Activated CD8-positive, alpha-beta T cell treated with anti-CD3 and anti-CD28 coated beads, Interleukin-2, amount 10 ng/mL, durations not matched to agents 7 days and 5 days (primary cell): ENCODE measurements at places on chromosomes 5 and 9. TPM values are rescaled to one million over a fixed set of nuclear protein-coding genes. Genes with fewer than 3 reads are reported as not detected.

GRCh38 chr9:17160327-17160726, 25.5 kb downstream of the CNTLN start:
- no peaks in the 10 kb centered on the region for H3K36me3 ChIP-seq
- DNase-seq, result no peak
- H3K4me1 ChIP-seq, result no peaks in the 10 kb centered on the region
- H3K27ac ChIP-seq, result no peak overlapping the region

GRCh38 chr5:149873896-149874295, 70.7 kb downstream of the PDE6A start:
- DNase-seq, result no peak
- H3K27me3 ChIP-seq, result peaks cover 3% of the 10 kb centered on the region
- H3K27ac ChIP-seq, result no peak overlapping the region
- H3K36me3 ChIP-seq, result no peaks in the 10 kb centered on the region

GRCh38 chr5:17096952-17097695, 120.3 kb upstream of the BASP1 start:
- H3K36me3 ChIP-seq, result no peaks in the 10 kb centered on the region
- H3K4me1 ChIP-seq, result no peaks in the 10 kb centered on the region
- H3K27ac ChIP-seq, result no peak overlapping the region
- no peak overlapping the region for H3K4me3 ChIP-seq
- H3K27me3 ChIP-seq, result no peaks in the 10 kb centered on the region

The PLAC8L1 gene
- total RNA-seq, result 0.42 TPM

The PLCXD3 gene
- total RNA-seq, result not detected

The RMND5B gene
- 6.0 TPM for total RNA-seq

DNA sequence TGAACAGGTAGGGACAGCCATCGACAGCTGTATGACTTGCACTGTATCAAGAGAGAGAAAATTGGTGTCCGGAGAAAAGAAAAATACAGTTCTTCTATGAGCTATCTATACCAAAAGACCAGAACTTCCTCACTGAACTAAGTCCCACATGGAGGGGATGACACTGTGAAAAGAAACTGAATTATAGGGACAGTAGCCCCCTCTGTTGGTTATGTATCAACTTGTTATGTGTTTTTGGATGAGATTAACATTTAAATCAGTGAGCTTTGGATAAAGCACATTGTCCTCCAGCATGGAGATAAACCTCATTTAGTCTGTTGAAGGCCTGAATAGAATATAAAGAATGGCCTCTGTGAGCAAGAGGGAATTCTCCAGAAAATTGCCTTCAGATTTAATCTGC, 176.6 kb upstream of the SH3GL2 start:
- H3K27me3 ChIP-seq, result no peaks in the 10 kb centered on the region
- no peaks in the 10 kb centered on the region for H3K36me3 ChIP-seq
- H3K4me3 ChIP-seq, result no peak overlapping the region
- no peak overlapping the region for H3K27ac ChIP-seq
